Progenitor cell of endocrine pancreas (in vitro differentiated cells): ENCODE measurements at places on chromosomes 7 and 10.

GRCh38 chr7:55194522-55194921 lies 170.6 kb upstream of the LANCL2 start:
- no peak for DNase-seq

DNA sequence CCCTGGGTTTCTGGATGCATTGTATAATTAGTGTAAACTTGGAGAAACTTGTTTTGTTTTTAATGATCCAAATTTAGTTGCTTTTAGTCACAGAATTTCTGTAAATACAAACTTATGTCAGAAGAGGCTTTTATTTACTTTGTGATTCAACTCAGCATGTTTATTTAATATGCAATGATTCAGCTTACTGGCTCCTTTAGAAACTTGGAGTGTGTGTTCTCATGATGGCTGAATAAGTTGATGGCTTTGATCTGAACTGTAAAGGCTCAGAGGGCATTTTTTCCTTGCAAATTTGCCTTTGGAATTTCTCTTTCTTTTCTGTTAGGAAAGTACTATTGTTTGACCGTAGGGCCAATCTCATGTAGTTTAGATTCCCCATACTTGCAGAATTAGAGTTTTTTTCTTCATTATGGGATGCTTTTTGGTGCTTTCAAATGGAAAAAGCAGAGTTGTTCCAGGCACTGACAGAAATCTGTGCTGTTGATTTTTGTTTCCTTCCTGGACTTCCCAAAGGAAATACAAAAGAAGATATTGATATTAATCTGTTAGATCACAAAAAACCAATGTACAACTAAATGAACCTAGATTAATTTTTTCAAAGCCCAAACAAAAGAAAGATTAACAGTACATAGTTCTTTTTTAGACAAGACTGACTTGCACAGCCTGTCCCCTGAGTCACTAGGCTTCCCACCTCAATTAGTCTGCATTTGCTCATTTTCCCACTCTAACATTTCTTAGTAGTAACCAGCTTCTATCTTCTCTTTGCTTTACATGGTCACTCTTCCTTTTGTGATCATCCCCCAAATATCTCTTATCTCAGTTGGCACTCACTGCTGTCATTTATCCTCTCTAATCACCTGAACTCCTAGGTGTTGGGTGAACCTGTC lies 96.8 kb upstream of the AGR3 start:
- no peak for DNase-seq

DNA sequence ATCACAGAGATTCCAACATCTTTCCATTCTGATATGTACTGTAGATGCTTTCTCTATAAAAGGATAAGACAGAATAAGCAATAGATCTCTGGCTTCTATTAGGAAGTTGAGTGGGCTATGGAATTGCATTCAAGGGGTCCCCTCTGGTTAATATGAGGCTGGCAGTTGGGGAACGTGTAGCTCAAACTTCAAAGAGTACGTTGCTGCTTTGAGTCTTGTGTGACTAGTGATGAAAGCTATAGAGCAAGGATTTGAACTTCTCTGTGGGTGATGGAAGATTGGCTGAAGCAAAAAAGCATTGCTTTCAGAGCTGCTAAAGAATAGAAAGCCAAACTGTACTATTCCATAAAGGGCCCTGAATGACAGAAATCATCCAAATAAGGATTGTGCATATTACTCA lies 6.4 kb downstream of the WEE2 start:
- DNase-seq, result no peak

DNA sequence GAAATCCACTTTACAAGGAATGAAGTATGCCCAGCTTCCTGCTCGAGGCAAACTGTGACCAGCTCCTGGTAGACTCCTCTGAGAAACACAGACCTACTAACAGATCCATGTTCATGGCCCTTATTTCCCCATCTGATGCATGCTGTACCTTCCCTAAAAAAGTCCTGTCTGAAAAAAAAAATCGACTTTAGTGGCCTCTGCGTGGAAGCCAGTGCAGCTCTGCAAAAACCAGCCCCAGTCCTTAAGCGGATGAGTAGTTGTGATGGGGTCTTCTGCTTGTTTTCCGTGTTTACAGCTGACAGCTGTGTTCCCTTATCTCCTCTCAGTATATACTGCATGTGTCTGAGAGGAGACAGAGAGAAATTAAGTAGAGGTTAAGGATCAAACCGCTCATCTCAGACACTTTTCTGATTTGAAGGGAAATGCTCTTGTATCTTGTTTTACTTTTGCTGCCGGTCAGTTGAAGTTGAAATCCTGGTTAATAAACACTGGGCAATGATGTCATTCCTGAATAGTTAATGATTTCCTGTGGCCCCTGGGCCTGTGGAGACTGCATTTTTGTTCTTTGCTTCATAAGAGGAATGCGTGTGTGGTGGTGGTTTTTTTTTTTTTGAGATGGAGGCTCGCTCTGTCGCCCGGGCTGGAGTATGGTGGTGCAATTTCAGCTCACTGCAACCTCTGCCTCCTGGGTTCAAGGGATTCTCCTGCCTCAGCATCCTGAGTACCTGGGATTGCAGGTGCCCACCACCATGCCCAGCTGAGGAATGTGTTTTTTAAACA lies 67.6 kb downstream of the DOCK1 start:
- no peak for DNase-seq

GRCh38 chr10:84665883-84666463 lies 337.6 kb downstream of the CCSER2 start:
- DNase-seq, result no peak

DNA sequence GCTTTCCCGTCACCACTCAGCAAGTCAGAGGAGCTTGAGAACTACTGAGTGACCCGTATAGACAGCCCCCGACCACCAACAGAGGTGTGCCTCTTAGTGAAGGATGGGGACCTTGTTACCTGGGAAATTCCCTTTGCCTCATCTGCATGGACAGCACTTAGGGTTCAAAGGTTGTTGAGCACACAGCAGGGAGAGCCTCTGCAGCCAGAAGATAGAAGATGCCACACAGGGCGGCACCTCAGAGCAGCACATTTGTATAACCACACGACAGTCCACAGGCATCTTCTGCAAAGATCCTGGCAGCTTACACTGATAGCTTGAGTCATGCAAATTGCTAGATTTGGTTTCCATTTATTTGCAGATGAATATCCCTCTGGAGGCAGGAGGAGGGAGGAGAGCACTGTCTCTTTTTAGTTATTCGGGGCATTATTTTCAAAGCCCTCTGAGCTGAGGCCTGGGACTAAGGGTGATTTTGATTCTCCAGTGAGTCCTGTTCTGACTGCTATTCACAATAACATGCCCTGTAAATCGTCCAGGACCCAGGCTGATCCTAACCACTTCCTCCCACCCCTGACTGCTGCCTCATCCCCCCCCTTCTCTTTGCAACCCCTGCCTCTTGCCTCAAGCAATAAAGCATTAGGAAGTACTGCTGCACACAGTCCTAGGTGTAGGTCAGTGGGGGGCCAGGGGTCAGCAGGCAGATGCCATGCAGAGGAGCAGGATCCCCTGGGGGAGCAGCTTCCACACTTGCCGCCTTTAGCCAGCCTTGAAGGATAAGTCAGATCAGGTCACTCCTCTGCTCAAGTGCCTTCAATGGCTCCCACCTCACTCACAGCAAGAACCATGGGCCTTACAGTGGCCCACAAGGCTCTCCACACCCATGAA lies 24.6 kb upstream of the INMT start:
- no peak for DNase-seq

DNA sequence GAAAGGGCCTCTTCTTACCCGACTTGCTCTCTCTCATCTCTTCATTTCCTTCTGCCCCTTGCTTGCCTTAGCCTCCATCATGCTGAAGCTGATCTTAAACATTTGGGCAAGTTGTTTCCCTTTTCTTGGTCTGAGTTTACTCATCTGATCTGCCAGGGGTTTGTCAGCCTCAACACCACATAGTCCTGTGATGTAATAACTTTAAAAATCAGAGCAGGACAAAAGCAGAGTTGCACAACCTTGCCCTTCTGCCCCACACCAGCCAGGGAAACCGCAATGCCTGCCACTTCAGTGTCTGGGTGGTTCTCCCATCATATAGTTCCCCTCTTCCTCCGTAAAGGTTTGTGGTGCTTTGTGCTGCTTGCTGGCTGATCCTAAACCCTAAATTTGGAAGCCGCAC lies 9.9 kb upstream of the LIPM start:
- DNase-seq, result no peak
